ENCODE measurements at places on chromosomes 7 and 10.

- ATAC-seq, result no peak
Measured at GRCh38 chr10:2469802-2470201, 597.5 kb upstream of the PFKP start.

- ATAC-seq, result peak; percentile 23
Measured at GRCh38 chr7:17299483-17299991, 1.1 kb downstream of the AHR start.

DNA sequence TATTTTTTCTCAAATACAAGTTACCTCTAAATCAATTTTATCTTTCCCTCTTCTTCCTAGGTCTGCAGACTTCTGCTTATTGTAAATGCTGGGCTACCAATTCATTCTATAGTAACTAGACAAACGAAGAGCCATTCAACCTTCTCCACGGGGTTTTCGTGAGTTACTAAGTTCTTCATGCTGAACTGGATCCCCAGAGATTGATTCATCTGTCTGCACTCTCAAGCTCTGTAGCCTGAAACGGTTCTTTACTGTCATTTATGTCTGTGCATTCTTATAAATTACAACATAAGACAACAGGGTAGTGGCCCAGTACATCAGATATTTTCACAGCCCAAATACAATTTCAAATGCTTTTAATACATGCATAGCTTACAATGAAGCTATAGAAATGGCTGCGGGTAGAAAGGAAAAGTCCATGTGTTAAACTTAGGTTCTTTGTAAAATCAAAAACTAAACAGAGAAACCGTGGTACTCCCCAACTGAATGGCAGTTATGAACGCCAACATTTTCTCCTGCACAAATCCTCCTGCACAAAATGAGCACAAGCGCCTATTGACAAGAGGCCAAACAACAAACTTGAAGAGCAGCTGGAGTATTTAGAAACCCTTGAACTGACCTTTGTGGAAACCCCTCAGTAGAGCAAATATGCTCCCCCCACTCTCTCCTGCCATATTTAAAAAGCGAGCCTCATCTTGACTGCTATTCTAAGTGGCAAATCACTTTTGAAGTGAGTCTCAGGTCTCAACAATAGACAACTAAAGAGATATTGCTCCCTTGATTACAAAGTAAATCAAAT, 20.7 kb downstream of the LAMB1 start:
- no peak for ATAC-seq

DNA sequence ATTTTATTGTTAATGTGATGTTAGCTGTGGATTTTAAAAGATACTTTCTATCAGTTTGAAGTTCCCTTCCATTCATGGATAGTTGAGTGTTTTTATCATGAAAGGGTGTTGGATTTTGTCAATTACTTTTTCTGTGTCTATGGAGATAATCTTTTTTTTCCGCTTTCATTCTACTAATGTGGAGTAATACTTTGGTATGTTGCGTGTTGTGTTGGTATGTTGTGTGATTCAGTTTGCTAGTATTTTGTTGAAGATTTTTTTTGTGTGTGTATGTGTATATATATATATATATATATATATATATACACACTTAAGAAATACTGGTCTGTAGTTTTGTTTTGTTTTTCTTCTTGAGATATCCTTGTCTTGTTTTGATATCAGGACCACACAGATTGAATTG, 100.3 kb downstream of the CCSER2 start:
- no peak for ATAC-seq

DNA sequence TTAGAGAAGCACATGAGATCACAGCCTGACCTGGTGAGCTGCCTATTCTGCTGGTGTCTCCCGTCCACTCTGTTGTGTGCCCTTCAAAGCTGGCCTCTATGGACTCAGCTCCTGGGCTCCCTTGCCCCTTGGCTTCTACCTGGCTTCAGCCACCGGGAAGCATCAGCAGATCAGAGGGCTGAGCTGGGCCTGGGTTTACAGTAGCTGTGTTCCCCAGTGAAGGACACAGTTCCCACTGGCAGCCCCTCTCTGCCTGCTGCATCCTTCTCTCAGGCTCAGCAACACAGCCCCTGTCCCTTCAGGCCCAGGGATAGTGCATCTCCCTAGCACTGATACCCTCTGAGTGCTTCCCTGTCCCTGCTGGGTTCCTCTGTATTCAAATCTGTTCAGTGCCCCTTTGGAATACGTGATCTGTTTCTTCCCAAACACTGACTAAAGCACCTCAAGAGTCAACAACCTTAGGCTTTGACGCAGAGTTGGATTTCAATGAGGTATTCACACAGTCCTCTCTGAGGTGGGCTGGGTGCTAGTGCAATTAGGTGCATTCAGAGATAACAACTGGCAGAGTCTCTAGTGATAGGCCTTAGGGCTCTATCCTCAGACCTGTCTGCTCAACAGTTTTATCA, 109.8 kb downstream of the GRID1 start:
- no peak for ATAC-seq

- no peak for ATAC-seq
Measured at GRCh38 chr10:44906486-44906885, 4.7 kb upstream of the TMEM72 start.

GRCh38 chr10:71531485-71532446, 135.0 kb downstream of the CDH23 start:
- no peak for ATAC-seq

GRCh38 chr7:68564306-68565135, 1033.8 kb upstream of the AUTS2 start:
- no peak for ATAC-seq

- no peak for ATAC-seq
Measured at GRCh38 chr10:13189961-13190360, 28.6 kb downstream of the MCM10 start.

DNA sequence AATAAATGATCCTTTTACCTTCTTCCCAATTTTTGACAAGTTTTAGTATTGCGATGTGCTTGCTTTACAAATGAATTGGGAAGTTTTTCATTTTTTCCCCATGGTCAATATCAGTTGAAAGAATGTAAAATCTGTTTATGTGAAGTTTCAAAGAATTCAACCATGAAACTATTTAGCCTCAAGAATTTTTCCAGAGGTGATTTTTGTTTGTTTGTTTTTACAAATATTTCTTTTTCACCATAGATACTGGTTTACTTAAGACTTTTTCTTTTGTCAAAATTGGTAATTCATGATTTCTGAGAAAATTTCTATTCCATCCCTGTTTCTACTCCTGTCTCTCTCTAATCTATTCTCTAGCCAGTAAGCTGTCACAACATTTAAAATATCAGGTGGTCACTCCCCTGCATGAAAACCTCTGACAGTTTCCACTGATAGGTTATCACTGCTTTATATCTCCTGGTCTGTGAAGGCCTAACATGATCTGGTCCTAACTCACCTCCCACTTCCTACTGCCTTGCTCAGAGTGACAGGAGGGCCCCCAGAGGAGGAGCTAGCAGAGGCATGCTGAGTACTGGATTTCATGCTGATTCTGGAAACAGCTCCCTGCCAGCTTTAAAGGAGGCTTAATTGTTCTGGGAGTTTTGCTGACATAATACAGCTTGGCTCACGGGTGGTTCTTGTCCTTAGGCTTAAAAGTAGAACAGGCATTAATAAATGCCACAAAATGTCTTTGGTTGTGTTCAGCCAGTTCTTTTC, 7.6 kb upstream of the ARMS2 start:
- peak; percentile 81 for ATAC-seq

DNA sequence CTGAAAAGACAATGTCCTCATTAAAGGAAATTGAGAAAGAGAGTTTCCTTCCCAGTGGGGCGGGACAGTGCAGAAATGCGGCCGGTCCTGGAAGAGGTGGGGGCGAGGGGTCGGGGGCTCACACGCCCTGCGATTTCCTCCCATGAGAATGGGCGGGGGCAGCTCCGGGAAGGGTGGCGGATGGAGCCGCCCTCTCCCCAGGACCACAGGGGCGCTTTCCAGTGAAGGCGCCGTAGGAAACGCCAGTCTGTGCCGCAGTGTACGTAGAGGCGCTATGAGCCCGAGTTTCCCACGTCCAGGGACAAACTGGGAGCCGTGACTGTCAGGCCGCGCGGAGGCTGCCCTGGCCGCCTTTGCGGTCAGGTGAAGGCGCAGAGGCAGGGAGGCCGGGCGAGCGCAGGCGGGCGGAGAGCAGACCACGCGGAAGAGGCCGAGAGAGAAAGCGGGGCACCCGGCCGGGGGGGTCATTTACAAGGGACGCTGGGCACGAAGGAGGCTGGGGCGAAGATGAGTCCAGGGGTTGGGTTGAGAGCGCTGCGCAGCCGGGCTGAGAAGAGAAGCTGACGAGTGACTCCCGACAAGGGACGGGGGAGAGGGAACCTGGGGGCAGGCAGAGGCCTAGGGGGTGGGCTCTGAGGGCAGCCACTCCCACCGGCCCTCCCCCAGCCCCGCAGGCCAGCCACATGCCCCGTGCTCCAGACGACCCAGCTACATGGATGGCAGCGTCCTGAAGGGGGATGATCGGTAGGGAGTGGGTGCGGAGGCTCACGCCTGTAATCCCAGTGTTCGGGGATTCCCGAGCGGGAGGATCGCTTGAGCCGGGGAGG, 45.0 kb downstream of the ALOX5 start:
- ATAC-seq, result peak; percentile 62

DNA sequence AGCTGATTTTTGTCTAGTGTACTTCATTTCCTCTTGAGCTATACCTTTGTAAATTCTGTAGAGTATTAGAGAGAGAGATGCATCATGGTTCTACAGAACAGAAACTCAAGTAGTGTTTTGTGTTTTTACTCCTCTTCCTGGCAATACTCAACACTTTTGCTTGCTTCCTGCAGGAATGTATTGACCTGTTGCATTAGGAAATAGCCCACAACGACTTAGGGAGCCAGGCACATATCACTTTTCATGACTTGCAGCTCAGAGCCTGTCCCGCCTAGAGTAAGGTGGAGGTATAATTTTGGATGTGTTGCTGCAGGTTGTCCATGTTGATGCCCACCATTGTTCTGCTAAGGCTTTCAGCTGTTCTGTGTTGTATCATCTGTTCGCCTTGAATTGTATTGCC, 216.3 kb downstream of the SDK1 start:
- ATAC-seq, result no peak

DNA sequence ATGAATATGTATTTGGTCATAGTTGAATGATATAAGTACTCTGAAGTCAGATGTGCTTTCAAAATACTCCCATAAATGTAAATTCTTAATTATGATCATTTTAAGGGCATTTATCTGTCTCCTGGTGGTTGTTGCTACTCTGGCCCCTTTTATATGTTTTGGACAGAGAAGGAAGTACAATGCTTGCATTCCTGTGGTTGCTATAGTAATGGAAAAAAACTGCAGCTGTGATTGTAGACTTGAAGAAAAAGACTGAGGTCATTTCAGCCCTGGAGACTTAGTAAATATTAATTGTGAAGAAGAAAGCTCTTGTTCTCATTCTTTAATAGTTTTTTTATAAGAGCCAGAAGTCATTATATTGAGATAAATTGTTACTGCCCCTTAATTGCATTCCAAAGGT, 70.2 kb upstream of the FERD3L start:
- no peak for ATAC-seq

GRCh38 chr7:195010-195829, 2.8 kb downstream of the FAM20C start:
- ATAC-seq, result no peak
